NCI-H226 (cell line): ENCODE measurements at places on chromosomes 5 and 9.

DNA sequence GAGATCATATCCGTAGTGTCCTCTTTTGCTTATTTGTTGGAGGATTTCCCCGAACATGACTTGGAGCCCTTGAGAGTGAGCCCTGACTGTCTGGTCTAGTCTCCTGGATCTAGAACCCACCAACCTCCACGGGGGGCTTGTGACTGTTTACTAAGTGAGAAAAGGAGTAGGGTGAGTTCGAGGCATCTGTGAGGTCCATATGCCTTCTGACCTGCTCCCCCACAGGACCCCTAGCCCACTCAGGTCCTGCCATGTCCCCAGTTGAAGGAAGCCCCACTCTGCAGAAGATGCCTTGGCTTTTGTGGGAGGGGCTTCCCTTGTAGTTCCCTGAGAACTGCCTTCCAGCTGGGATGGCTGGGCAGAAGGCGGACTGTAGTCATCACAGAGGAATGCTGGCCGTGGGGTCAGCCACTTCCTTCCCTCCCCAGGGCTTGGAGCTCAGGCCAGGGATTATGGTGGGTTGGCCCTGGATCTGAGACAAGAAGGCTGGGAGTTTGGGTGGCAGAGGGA, 7.0 kb upstream of the IRF1 start:
- peak; percentile 97 for DNase-seq

- no peak for DNase-seq
Observed at GRCh38 chr9:112032743-112033142, 136.1 kb downstream of the UGCG start.

GRCh38 chr9:93093127-93093876, 2.7 kb upstream of the CARD19 start:
- no peak for DNase-seq

- no peak for DNase-seq
Observed at GRCh38 chr5:80754900-80755299, 100.1 kb upstream of the DHFR start.

DNA sequence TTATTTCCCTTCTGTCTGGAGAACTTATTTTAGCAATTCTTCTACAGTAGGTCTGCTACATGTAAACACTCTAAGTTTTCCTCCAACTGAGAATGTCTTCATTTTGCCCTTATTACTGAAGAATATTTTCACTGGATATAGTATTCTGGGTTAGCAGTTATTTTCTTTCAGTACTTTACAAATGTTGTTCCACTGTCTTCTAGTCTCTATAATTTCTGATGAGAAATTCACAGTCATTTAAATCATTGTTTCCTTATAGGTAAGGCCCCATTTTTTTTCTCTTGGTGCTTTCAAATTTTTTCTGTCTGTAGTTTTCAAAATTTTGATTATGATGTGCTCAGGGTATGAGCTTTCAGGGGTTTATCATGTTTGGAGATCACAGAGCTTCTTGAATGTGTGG, 30.8 kb downstream of the MGAT1 start:
- DNase-seq: no peak

GRCh38 chr5:58925627-58926540, 343.0 kb downstream of the RAB3C start:
- DNase-seq: no peak

GRCh38 chr5:55694152-55694830, 17.8 kb downstream of the SLC38A9 start:
- DNase-seq: no peak
